HCT116 (cell line): ENCODE measurements at places on chromosomes 16 and 17. TPM values are rescaled to one million over a fixed set of nuclear protein-coding genes. Genes with fewer than 3 reads are reported as not detected.
A peak's percentile ranks its signal among the peaks of the same experiment; 100 is the strongest.

- DNase-seq = no peak
Measured at GRCh38 chr16:13436641-13437412, 483.1 kb upstream of the ERCC4 start.

DNA sequence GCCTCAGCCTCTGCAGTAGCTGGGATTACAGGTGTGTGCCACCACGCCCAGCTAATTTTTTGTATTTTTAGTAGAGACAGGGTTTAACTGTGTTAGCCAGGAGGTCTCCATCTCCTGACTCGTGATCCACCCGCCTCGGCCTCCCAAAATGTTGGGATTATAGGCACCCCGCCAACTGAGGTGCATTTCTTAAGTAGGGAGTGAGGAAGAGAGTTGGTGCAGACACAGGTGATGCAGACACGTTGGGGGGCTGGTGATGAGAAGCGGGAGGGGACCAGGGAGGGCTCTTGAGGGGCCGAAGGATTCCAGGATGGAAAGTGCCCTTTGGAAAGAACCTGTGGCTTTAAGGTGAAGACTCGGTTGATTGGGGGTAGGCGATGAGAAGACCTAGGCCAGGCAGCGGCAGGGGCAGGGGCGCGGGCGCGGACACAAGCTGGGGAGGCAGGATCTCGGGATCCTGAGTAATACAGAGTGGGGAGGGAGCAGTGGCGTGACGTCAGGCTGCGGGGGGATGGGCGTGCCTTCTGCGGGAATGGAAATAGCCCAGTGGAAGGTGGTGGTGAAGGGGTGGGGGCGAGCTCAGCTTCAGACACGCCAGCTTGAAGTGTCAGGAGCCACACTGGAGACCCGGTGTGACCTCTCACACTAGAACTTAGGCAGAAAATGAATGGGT lies 2.5 kb upstream of the ATP6V0C start:
- no peak for DNase-seq

DNA sequence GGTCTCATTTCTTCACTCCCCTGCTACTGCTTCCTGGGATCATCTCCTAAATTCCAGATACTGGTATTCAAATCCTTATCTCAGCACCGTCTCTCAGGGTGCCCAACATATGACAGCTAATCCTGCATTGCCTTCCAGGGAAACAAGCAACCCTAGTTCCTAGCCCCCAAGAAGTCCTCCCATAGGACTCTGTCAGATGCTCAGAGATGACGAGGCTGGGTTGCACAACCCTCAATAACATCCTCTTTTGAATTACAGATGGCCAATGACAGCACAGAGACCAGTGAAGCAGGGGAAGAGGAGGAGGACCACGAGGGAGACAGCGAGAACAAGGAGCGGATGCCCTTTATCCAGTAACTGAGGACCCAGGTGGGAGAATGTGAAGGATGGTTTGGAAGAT lies 45.0 kb upstream of the CLEC3A start:
- DNase-seq = no peak

- DNase-seq = no peak
Measured at GRCh38 chr17:82648742-82649331, 593 bp upstream of the WDR45B start.

DNA sequence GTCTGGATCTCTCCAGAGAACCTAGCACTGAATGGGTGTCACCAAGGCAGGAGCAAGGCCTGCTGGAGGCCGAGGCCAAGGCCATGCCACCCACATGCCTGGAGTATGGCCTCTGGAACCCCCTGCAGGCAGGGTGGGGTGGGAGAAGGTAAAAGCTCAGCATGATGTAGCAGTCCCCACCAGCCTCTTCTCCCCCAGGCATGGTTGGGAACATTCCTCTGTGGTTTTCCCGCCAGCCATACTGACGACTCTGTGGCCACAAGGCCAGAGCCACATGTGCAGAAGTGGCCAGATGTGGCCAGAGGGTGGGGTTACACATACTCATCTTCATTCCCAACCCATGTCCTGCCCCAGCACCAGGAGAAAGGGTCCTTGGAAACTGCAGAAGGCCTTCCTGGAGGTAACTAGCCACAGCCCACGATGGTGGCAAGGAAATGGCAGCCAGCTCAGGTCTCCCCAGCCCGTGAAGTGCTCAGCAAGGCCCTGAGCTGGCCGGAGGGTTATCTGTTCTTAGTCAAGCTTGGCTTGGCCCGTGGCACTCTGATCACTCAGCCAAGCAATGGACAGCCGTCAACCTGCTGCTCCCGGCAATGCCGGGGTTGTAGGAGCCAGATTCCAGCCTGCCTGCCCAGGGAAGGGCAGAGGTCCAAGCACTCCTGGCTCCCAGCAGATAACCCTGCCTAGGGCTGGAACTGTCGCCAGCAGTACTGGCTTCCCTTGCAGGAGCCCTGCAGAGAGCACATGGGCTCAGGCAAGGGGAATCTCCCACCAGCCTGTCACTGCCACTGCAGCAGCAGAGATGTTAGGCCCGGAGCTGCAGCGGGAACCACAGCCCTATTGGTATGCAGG lies 26.1 kb downstream of the HDAC5 start:
- DNase-seq = no peak

DNA sequence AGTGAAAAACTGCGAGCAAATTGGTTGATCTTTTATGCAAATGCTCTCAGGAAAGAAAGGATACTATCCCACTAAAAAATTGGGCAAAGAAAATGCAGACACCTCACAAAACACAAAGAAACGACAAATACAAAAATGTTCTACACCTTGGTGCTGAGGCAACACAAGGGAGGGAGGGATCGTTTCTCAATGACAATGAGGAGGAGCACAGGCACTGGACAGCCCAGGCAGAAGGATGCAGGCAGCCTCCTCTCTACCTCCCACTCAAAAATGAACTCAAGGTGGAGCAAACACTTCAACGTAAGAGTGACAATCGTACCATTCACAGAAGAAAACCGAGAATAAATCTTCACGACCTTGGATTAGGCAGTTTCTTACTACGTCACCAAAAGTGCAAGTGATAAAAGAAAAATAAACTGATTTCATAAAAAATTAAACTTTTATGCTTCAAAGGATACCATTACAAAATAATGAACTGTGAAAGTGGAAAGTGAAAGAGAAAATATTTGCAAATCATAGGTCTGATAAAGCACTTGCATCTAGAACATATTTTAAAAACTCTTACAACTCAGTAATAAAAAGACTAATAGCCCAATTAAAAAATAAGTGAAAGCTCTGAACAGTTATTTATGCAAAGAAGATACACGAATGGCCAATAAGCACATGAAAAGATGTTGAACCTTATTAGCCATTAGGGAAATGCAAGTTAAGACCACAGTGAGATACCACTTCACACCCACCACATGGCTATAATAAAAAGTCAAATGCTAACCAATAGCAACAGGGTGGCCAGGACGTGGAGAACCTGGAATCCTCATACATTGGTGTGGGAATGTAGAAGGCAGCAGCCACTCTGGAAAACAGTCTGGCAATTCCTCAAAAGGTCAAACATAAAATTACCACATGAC lies 80.8 kb upstream of the TRAP1 start:
- DNase-seq = no peak

ARHGAP44 gene
- 7.3 TPM for total RNA-seq

GRCh38 chr17:42928714-42929496 lies 28.3 kb downstream of the G6PC1 start:
- peak; percentile 60 for DNase-seq

GRCh38 chr17:73334771-73335513 lies 23.1 kb upstream of the CDC42EP4 start:
- no peak for DNase-seq

ARL17B gene
- 20.9 TPM for total RNA-seq

DNA sequence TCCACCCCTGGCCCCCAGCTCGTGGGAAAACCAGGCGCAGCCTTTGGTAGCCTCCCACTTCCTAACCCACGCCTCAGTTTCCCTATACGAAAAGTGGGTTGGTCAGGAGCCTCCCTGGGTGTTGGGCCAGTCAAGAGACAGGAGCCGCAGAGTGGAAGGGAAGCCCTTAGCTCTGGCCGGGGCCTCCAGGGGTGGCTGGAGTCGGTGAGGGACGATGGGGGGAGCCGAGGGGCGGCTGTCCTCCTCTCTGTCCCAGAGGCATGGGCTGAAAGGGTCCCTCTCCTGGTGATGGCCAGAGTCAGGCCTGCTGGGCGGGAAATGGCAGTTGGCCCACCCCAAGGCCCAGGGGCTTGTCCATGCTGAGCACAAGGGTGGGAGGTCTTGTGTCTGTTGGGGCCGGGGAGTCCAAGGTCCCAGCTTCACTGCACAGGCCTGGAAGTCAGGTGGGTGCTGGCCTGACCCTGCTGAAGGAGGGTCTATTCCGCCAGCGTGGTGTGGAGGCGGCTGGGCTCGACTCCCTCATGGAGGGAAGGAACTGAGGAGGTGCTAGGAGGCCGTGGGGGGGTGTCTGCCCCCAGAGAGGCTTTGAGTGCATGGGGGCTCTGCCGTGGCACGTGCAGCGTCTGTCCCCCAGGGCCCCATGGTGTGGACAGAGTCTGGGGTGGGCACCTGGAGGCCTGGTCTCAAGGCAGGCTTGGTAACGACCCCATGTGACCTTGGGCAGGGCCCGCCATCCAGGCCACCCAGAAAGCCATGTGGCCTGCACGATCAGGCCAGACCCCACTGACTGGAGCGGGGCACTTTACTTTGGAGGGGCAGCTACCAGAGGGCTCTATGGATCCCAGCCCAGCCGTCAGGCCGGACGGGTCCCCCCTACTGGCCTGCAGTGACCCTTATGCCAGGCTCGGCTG lies 1.1 kb downstream of the SLC16A3 start:
- DNase-seq = no peak

GRCh38 chr17:50469208-50469605 lies 527 bp upstream of the CHAD start:
- no peak for DNase-seq

FOXJ1 gene
- 0.61 TPM for total RNA-seq

- DNase-seq = no peak
Measured at GRCh38 chr16:23068079-23068736, 81.0 kb downstream of the USP31 start.

DNA sequence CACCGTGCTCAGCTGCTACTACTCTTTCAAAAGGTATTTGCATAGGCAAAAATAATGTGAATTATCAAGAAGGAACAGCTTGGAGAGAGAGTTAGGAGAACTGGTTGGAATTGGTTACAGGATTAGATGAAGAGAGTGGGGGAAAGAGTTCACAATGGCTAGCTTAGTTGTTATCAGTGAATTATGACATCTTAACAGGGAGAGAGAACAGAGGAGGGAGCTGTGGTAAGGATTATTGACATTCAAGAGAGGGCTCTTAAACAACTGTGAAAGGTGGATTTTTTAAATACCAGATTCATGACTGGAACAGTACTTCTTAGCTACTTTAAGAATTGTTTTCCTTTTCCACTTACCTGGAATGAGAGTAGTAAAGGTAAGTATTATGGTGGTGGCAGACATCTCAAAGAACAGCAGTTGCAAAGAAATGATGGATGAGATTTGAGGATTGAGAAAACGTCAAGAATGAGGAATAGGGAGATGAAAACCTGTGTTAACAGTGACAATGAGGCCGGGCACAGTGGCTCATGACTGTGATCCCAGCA lies 43.9 kb upstream of the SLC5A11 start:
- no peak for DNase-seq

XYLT1 gene
- total RNA-seq = 4.5 TPM

GRCh38 chr16:68397710-68398201 lies 50.6 kb downstream of the SMPD3 start:
- DNase-seq = no peak

DNA sequence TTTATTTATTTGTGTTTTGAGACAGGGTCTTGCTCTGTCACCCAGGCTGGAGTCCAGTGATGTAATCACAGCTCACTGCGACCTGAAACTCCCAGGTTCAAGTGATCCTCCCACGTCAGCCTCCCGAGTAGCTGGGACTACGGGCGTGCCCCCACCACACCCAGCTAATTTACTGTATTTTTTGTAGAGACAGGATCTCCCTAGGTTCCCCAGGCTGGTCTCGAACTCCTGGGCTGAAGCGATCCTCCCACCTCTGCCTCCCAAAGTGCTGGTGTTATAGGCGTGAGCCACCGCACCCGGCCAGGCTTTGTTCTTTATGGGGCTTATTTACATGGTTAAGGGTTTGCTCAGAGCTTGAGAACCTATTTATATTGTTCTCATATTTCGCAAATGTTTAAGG lies 5.8 kb upstream of the MEIOB start:
- no peak for DNase-seq

DNA sequence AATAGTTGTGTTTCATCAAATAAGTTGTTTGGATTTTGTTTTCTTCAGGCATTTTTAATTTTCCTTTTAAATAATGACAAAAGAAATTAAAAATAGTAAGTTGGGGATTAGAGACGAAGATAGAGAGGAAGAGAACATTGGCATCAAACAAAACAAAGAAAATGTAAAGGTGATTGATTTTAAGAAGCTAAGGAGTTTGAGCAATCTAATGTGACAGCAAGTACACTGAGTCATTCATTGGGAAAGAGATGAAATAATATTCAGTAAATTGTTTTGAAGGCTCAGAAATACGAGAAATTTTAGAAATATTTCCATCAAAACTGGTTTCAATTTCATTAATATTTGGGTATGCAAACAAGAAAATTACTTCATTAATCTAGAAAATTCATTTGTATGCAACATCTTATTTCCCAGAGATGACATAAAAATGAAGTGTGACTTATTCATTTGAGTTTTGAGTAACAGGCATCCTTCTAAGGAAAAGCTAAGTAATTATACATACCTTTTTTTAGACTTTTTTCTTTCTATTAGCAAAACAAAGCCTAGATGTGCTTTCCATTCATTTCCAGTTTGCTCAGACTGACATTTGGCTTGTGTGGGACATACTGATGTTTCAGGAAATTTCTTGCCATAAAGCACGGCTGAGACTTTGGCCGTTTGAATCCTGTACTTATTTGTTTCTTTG lies 66.7 kb downstream of the COX10 start:
- DNase-seq = no peak
